ENCODE measurements at places on chromosomes 3 and 15.

- no peak for DNase-seq
These were observed 60.3 kb downstream of the STRIT1 start for GRCh38 chr3:155233213-155233612.

- DNase-seq: no peak
These were observed 1.6 kb upstream of the SHOX2 start for GRCh38 chr3:158107605-158108444.

- DNase-seq: no peak
These were observed 8.6 kb downstream of the PLA2G4D start for GRCh38 chr15:42085721-42086120.

GRCh38 chr3:111720681-111721380, 125.7 kb upstream of the ZBED2 start:
- DNase-seq: no peak

DNA sequence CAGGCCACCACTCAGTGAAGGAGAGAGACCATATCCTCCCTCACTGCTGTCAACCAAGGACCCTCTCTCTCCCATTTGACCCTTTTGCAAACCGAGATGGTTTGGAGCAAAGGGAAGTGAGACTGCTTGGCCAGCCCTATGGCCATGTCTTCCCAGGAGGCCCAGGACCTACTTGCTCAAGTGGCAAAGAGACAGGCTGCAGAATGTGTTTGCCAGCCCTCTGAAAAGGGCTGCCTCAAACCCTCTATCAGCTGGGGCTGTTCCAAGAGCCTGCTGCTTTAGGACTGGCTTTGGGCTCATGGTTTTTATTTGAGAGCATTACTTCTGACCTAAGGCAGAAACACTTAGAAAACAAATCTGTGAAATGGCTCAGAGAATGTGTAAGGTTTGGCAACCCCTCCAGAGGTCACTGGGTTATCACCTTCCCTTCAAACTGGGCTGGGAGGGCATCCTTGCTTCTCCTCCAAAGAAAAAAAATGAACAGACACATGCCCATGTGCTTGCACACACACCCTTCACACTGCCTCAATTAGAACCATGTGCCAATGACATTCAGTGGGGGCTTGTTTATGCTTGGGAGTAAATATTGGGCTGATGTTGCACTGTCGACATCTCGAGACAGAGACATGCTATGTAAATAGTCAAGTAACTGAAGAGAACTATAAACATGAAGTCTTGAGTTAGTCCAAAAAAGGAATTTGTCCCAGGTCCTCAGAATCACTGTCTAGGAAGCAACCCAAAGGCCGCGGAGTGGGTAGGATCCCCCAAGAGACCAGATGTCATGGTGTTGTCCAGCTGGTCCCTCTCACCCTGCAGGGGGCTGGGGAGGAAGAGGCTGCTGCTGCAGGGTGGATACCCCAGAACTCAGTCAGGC, 49.8 kb upstream of the CTDSPL start:
- DNase-seq: no peak
